Activated CD4-positive, alpha-beta memory T cell treated with anti-CD3 and anti-CD28 coated beads, Interleukin-2, amount 10 ng/mL, durations not matched to agents 7 days and 5 days (primary cell): ENCODE measurements at places on chromosomes 1 and 21. TPM values are rescaled to one million over a fixed set of nuclear protein-coding genes. Genes with fewer than 3 reads are reported as not detected.
A peak's percentile ranks its signal among the peaks of the same experiment; 100 is the strongest.

Gene SLC1A7
- not detected for total RNA-seq

Gene VSIG8
- total RNA-seq: not detected

- DNase-seq: peak; percentile 84
Observed at GRCh38 chr1:161738627-161739287, 10.8 kb upstream of the DUSP12 start.

- DNase-seq: no peak
Observed at GRCh38 chr1:172483448-172483847, 39.6 kb upstream of the PIGC start.

Gene CLIC6
- not detected for total RNA-seq

DNA sequence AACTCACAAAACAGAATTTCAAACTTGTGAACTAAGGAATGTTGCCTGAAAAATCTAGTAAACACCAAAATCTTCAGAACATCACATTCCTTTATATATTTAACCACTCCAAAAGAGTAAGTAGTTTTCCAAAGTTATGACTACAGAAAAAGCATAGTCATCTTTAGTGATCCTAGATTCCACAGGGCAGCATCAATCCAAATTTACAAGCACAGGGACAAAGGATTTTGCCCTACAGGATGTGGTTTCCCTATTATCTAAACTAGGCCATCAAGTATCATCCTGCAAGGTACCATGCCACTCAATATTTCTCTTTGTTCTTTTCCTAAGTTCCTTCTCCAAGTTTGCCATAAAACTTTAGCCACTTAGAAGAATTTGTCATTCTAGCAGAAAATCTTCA, 33.0 kb downstream of the COP1 start:
- DNase-seq: no peak

- no peak for DNase-seq
Observed at GRCh38 chr1:219433001-219433400, 179.9 kb downstream of the ZC3H11B start.

Gene OXCT2
- total RNA-seq: 0.88 TPM

GRCh38 chr1:151733126-151733525, 11.8 kb downstream of the RIIAD1 start:
- DNase-seq: no peak

GRCh38 chr21:43590194-43590593, 69.1 kb downstream of the HSF2BP start:
- DNase-seq: no peak

DNA sequence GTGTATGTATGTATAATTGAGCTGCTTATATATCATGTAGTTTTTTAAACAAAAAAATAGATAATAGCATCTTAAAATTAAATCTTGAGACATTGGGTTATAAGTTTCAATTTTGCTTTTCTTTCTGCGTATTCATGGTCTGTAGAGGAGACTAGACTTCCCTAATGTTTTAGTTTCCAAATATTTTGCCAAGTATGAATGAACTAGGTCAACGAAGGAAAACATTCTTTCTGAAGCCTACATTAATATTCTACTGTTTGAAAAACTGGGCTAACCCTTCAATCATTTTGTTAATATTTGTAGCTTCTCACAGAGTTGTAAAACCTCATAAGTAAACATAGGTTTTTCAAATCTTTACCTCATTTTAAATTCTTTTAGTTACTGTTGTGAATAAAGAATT, 592.7 kb downstream of the USP25 start:
- DNase-seq: no peak

DNA sequence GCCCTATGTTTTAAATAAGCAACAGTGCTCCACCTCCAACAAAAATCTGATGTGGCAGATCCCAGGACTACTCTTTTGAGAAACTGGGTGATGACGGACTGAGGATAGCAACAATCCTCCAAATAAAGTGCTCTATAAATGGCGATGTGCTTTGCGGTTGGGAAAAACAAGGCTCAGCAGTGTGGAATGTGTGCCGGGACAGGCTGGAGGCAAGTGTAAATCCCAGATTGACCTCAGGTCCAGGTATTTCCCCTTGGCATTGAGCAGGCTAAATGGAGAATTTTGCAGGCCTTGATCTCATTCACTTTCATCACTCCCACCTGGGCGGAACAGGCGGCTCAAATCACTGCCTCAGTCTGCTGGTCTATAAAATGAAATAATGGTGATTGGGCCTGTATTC, 35.1 kb downstream of the LRRC42 start:
- no peak for DNase-seq

Gene CD53
- 657 TPM for total RNA-seq

GRCh38 chr1:41768583-41768982, 150.1 kb downstream of the HIVEP3 start:
- no peak for DNase-seq

- DNase-seq: no peak
Observed at GRCh38 chr1:221709854-221710253, 32.0 kb downstream of the DUSP10 start.

DNA sequence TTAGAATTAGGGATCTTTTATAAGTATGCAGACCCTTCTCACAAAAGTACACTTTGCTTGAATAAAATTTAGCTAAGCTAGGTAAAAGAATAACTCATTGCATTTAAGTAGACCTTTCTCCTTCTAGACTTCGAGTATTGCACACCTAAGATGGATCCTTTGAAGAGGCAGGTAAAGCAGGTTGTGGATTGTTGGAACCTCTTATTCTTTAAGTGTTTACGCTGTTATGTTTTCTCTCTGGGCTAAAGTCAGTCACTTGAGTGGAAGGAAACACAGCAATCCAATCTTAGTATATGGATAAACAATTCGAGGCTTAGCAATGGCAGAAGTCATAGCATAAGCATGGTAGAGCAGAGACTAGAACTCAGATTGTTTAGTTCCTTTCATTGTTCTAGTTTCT, 11.4 kb downstream of the MAGI3 start:
- DNase-seq: no peak

GRCh38 chr1:175373786-175374623, 181.4 kb upstream of the KIAA0040 start:
- DNase-seq: no peak

GRCh38 chr1:31112266-31112935, 46.9 kb upstream of the PUM1 start:
- DNase-seq: no peak

Gene FAM78B
- 0.10 TPM for total RNA-seq

GRCh38 chr1:182392050-182393028, 749 bp upstream of the GLUL start:
- DNase-seq: peak; percentile 28

- DNase-seq: no peak
Observed at GRCh38 chr1:108657356-108658080, 3.4 kb downstream of the HENMT1 start.

- no peak for DNase-seq
Observed at GRCh38 chr1:3780901-3781300, 8.4 kb downstream of the SMIM1 start.

DNA sequence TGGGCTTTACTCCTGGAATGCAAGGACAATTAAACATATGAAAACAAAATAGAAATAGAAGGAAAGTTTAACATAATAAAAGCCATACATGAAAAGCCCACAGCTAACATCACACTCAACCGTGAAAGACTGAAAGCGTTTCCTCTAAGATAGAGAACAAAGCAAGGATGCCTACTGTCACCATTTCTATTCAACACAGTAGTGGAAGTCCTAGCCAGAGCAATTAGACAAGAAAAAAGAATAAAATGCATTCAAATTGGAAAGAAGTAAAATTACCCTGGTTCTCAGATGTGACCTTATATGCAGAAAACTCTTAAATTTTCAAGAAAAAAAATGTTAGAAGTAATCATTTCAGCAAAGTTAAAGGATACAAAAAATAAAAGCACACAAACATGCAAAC, 34.0 kb downstream of the ZNF644 start:
- DNase-seq: no peak

- no peak for DNase-seq
Observed at GRCh38 chr1:113912594-113913311, 7.6 kb downstream of the DCLRE1B start.

GRCh38 chr1:30446508-30446907, 276.9 kb downstream of the MATN1 start:
- DNase-seq: no peak

GRCh38 chr1:7229696-7230631, 444.7 kb downstream of the CAMTA1 start:
- DNase-seq: no peak

DNA sequence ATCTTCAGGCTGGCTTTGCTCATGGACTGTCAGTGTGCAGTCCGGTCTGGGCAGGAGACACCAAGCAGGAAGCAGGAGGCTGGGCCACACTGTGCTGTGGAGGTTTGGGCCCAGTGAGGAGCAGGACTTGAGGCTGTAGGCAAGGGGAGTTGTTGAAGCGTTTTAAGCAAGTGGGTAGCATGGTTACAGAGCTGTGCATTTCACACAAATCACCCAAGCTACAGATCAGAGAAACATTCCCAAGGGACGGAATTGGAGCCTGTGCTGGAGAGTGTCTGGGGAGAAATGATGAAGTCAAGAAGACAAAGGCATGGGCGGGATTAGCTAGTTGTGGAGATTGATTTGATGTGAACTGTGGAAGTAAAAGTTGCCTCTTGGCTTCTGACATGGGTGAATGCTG, 60.9 kb downstream of the KIF21B start:
- no peak for DNase-seq
